AG09309 (cell line): ENCODE measurements at places on chromosomes 3 and 15.

- DNase-seq = peak; percentile 33
Observed at GRCh38 chr3:20575146-20575545, 389.1 kb upstream of the SGO1 start.

GRCh38 chr3:185585518-185585858 is 607 bp upstream of the SENP2 start:
- no peak for DNase-seq

DNA sequence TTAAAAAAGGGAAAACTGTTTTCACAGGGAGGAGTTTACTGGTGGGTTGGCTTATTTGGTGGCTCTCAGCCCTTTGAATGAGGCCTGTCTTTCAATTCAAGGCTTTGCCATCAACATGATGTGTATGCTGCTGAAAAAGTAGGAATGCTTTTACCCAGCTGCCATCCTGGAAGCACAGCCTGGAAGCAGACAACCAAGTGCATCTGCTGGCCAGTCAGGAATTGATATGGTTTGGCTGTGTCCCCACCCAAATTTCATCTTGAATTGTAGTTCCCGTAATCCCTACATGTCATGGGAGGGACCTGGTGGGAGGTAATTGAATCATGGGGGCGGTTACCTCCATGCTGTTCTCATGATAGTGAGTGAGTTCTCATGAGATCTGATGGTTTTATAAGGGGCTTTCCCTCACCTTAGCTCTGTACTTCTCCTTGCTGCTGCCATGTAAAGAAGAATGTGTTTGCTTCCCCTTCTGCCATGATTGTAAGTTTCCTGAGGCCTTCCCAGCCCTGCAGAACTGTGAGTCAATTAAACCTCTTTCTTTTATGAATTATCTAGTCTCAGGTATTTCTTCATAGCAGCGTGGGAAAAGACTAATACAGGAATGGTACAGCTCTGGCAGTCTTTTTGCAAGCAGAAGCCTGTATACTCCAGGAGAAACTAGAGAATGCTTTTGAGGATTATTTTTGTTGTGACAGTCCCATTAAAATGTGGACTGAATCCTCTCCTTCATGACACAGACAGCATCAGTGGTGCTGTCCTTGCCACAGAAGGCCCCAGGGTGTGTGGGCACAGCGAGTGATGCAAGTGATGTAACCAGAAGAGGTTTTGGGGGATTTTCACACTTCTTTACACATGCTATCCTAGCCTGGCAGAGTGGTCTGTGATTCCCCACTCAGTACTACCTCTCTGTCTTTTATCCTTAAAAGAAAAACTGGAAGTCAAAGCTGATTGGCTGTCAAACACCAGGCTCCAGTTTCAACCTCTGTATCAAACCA is 20.0 kb downstream of the PLCL2 start:
- no peak for DNase-seq

- DNase-seq = no peak
Observed at GRCh38 chr3:58880182-58880581, 169.6 kb downstream of the CFAP20DC start.

GRCh38 chr3:16332904-16333426 is 68.0 kb downstream of the OXNAD1 start:
- DNase-seq = peak; percentile 43

GRCh38 chr3:111881480-111881879 is 22.4 kb downstream of the PHLDB2 start:
- no peak for DNase-seq

DNA sequence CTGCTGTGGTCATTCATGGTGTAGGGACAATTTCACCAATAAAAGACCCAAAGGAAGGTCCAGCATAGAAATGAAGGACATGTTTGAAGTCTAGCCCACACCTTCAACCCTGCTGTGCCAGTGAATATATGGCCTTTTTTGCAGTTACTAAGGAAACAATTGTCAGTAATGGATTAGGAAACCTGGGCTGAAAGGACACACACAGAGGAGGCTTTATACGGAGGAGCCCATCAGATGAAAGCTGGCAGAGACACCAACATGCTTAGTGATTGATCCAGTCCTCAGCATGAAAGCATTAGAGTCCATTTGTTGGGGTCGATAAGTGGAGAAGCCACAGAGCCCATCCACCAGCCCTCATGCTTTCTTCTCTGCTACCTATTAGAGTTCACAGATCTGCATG is 584.3 kb downstream of the AGBL1 start:
- DNase-seq = no peak

DNA sequence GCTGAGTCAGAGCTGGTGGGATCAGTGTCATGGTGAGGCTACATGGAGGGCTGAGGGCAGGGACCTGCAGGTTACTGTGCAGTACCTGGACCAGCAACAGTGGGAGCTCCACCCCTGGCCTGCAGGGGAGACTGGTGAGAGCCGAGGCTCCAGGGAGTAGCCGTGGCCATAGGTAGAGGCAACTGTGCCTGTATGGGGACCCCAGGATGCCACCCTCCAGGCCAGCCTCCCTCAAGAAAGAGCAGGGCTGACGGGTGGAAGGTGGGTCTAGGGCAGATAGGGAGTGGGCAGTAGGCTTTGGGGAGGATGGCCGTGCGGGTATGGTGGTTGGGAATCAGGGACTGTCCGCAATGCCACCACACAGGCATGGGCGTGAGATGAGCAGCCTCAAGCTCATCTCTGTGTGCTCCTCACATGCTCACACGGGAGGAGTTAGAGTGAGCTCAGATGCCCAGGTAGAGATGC is 35.5 kb downstream of the FBLN2 start:
- no peak for DNase-seq

DNA sequence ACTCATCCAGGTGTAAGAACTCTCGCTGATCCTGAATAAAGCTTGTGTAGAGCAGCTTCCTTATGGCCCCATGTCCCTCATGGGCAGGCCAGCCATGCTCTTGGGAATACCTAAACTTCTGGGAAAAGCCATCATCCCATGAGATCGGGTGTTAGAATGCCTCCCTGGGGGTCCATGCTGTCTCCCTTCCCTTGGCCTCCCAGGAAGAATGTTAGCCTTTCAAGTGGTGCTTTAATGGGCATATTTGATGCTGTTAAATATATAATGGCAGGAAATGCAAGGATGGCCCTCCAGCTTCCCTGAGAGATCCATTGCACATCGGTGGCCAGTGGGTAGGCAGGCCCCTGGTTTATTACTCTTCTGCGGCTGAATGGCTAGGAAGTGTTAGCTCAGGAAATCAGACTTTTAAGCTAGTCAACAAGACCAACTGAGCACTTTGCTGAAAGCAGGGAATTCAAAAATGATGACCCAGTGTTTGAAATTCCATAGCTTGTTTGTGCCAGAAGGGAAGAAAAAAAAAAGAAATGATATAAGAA is 60.5 kb upstream of the LRTM1 start:
- DNase-seq = no peak

DNA sequence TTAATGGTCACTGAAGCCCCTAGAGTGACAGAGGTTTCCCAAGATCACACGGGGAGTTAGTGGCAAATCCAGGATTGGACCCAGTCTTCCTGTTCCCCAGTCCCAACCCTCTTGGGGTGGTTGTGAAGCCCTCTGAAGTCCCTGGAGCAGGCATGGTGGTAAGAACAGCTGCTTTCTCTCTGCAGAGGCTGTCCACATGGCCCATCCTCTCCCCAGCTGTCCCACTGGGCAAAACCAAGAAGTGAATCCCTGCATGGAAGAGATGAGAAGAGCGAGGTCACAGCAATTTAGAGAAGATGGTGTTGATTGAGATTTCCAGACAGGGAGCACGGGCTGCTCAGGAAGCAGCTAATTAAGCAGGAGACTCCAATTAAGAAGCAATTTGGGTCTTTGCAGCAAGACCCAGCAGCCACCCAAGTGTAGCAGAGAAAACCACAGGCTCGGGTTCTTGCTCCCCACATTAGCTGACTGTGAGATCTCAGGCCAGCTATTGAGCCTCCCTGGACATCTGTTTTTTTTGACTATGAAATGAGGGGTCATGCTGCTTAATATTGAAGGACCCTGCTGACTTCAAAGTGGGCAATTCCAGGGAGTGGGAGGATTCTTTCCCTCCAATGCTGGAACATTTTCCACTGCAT is 14.8 kb upstream of the HDAC11 start:
- DNase-seq = no peak

- no peak for DNase-seq
Observed at GRCh38 chr3:87706176-87706575, 352.6 kb downstream of the CGGBP1 start.

DNA sequence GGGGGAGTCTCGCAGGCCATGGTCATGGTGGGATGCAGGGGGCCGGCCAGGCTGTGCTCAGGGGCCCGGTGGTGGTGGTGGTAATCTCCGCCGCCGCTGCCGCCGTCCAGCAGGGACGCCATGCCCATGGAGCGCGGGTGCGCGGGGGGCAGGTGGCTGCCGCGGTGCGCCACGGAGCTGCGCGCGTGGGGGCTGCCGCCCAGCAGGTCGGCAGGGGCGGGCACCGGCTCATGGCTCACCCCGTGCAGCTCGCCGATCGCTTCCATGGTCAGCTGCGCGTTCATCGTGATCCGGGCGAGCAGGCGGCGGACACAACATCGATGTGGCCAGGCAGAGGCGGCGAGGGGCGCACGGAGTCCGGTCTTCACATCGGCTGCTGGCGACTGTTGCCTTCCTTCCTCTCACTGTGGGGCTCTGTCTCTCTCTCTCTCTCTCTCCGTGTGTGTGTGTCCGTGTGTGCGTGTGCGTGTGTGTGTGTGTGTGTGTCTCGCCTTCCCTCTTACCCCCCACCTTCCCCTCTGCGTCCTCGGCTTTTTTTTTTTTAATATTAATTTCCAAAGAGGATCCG is 451 bp downstream of the ONECUT1 start:
- no peak for DNase-seq

- DNase-seq = no peak
Observed at GRCh38 chr3:105905328-105905727, 36.5 kb upstream of the CBLB start.

GRCh38 chr3:23659274-23659673 is 146.5 kb upstream of the UBE2E1 start:
- no peak for DNase-seq

GRCh38 chr3:76040946-76041345 is 255.6 kb upstream of the ZNF717 start:
- DNase-seq = peak; percentile 35

DNA sequence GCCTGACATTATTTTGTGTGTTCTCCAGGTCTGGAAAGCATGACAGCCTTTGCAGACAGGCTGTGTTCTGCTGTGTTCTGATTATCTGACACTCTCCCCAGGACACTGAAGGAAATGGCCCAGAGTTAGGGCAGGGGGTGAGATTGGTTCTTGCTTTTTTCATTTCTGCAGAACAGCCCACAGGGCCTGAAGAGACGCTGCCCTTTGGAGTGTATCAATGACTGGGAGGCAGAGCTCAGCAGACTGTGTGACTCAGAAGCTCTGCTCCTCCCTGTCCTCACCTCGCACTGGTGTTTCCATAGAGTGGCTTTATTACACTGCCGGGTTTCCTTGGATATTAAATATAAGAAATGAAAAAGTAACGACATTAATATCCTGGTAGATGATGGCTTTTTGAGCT is 523.6 kb downstream of the NTRK3 start:
- DNase-seq = no peak

- DNase-seq = no peak
Observed at GRCh38 chr15:85499371-85499887, 119.0 kb downstream of the AKAP13 start.

DNA sequence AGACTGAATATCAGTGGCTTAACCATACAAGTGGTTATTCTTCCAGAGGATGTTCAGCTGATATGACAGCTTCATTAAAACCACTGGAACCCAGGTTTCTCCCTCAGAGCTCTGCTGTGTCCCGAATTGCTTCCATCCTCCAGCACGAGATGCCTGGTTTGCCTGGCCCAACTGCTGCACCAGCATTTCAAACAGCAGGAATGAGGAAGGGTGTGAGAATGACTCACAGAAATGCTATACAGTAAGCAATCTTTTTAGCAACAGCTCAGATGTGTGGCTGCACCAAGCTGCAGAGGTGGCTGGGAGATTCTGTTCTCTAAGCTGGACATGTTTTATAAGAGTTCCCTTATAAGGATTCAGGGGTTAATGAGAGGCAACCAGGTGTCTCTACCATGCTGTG is 271.0 kb downstream of the GABRG3 start:
- DNase-seq = no peak

DNA sequence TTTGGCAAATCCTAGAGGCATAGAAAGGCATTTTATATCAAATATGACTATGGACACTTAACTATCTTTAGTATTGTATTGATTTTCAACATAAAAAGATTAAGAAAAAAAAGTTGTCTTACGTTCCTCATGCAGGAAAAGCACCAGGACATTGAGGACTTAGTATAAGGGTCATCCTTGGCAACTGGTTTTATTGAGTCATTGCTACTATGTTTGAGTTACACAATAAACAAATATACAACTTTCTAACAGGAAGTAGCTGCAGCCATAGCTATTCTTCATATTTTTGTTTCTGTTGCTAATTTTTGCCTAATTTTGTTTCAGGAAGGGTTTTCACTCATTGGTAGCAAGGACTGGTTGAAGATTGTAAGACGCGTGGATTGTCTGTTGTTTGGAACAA is 93.0 kb downstream of the NPTN start:
- DNase-seq = no peak

GRCh38 chr3:9780458-9780812 is 10.7 kb upstream of the CAMK1 start:
- no peak for DNase-seq

DNA sequence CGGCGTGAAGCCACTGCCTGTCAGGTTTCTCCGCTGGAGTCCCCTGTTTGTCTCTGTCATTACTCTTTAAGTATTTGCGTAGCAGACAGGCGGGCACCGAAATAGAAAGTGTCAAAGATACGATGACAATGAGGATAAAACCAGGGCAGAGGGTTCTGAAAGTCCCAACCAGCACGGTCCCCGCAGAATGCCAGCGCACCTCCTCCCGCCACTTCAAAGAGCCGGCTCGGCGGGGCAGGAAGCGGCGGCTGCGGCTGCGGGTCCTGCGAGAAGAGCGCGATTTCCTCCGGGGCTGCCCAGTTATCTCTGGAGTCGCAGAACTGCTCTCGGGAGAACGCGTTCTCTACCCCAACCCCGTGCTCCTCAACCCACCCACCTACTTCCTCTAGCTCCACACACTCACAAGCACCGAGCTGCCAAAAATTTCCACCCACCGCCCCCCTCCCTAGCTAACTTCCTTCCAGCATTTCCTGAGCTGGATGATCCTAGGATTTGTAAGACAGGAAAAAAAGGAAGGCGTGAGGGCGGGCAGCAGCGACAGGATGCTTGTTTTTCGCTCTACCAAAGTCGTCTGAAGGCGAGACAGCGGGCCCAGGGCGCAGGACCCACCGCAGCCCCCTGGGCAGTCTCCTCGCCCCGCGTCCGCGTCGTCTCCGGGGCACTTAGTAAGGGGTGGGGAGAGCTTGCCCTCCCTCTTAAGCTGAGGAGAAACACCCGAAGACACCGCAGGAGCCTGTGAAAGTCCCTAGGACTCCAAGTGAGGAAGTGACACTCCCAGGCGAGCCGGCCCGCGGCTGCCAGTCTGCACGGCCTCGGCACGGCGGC is at the start of gene ARHGAP31:
ARHGAP31 (plus strand) TSS at position 513 of the 825 bp plus-strand sequence. CDS start 522 bp downstream, outside the sequence.
- peak; percentile 21 for DNase-seq
